ENCODE measurements at places on chromosomes 3 and 15. TPM values are rescaled to one million over a fixed set of nuclear protein-coding genes. Genes with fewer than 3 reads are reported as not detected.

DNA sequence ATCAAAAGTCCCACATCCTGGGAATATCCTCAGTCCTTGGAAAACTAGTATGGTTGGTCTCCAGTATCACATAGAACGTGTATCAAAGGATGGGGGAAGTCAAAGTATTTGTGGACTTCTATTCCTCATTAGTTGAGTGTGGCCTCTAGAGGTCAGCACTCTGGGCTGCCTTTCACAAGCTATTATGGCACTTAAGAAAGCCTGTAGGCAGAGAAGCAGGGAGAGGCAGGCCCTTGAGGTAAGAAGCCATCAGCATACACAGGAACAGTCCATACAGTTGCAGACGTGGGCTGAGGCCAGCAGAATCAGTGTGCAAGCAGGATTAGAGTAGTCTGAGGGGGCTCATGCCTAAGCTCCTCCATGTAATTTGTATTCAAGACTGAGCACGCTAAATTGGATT lies 341.7 kb downstream of the CLSTN2 start:
- no peaks in the 10 kb centered on the region for H3K36me3 ChIP-seq
- DNase-seq: no peak
- H3K27ac ChIP-seq: no peak overlapping the region
- no peaks in the 10 kb centered on the region for H3K27me3 ChIP-seq

GRCh38 chr15:70852501-70853317 lies 1.2 kb downstream of the LARP6 start:
- H3K4me1 ChIP-seq: peaks cover 7% of the 10 kb centered on the region
- H3K4me3 ChIP-seq: peak overlapping the region; percentile 83
- H3K36me3 ChIP-seq: no peaks in the 10 kb centered on the region
- H3K27me3 ChIP-seq: no peaks in the 10 kb centered on the region
- peak overlapping the region; percentile 97 for H3K27ac ChIP-seq

DNA sequence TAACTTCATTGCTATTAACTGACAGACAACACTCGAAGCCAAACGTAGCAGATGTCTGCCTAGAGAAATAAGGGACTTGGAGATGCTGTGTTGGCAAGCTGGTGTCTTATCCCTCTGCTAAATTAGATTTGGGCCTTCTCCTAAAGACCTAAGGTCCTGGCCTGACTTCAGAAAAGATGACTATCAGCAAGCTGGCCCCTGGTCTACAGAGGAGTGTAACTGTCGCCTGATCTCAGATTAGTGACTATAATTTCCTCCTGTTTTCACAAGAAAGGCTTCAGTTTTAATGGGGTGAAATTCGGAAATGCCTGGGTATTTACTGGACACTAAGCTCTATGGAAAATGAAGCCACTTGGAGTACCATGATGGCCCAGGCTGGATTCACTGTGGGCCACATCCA lies 53.1 kb upstream of the SLC7A14 start:
- no peaks in the 10 kb centered on the region for H3K27me3 ChIP-seq
- peaks cover 2% of the 10 kb centered on the region for H3K4me1 ChIP-seq
- H3K36me3 ChIP-seq: no peaks in the 10 kb centered on the region
- no peak for DNase-seq
- H3K27ac ChIP-seq: no peak overlapping the region
- H3K4me3 ChIP-seq: no peak overlapping the region

ZNF860 gene
- 0.74 TPM for total RNA-seq

CRYBG3 gene
- total RNA-seq: 16.1 TPM

All from ovary (tissue), 10 donors.